ENCODE measurements at places on chromosomes 7 and 10. TPM values are rescaled to one million over a fixed set of nuclear protein-coding genes. Genes with fewer than 3 reads are reported as not detected.

The ACTL6B gene
- not detected for polyA plus RNA-seq

The DPP6 gene
- not detected for polyA plus RNA-seq

The COMMD3 gene
- 85.0 TPM for polyA plus RNA-seq

The ATP6V0E2 gene
- 51.8 TPM for polyA plus RNA-seq

The THAP5 gene
- polyA plus RNA-seq, result 27.3 TPM

The NUTM2A gene
- polyA plus RNA-seq, result not detected

The HIBADH gene
- 22.3 TPM for polyA plus RNA-seq
